ENCODE measurements at places on chromosomes 1 and 21.

- DNase-seq = no peak
Measured at GRCh38 chr1:31657972-31658510, 13.4 kb upstream of the PEF1 start.

DNA sequence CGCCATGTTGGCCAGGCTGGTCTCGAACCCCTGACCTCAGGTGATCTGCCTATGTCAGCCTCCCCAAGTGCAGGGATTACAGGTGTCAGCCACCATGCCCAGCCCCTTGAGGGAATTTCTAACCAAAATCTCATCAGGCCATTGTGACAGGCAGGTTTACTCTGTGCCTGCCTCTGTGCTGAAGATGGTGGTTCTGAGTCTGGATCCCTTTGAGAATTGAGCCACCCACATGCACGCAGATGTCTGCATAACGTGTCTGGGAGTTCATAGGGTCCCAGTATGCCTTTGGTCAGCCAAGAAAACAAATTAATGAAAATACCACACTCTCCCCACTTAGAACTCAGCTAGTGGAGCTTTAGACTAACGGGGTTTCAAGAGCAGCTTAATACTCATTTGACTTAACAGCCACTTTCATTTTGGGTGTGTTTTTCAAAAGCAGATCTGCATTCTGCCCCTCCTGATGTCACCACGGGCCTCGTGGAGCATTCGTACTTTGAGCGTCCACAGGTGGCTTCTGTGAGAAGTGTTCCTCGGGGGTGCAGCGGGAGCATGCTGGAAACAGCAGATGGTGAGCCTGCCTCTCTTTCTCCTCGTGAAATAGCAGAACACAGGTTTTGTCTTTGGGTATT, 45.3 kb downstream of the DIP2A start:
- DNase-seq = no peak

GRCh38 chr1:232328486-232329102, 301.3 kb downstream of the SIPA1L2 start:
- DNase-seq = no peak

DNA sequence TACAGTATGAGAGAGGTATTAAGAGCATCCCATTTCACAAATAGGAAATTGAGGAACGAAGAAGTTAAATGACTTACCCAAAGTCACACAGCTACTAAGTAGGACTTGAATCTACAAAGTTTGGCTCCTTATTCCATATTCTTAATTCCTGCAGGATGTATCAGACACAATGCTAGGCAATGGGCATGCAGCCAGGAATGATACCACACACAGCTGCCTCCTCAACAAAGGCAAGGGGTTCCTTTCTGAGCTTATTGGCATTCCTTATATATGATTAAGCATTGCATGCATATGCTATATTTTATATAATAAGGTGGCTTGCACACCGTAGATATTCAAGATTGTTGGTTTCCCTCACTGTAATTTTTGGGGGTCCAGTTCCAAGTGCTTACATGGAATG, 34.2 kb upstream of the JUN start:
- no peak for DNase-seq

- DNase-seq = no peak
Measured at GRCh38 chr1:162712317-162713029, 78.0 kb upstream of the HSD17B7 start.

GRCh38 chr1:47558601-47559593, 121.1 kb downstream of the FOXD2 start:
- no peak for DNase-seq

GRCh38 chr21:42746593-42747275, 93.3 kb downstream of the PDE9A start:
- no peak for DNase-seq

- DNase-seq = no peak
Measured at GRCh38 chr1:15808955-15809354, 1.5 kb upstream of the UQCRHL start.

DNA sequence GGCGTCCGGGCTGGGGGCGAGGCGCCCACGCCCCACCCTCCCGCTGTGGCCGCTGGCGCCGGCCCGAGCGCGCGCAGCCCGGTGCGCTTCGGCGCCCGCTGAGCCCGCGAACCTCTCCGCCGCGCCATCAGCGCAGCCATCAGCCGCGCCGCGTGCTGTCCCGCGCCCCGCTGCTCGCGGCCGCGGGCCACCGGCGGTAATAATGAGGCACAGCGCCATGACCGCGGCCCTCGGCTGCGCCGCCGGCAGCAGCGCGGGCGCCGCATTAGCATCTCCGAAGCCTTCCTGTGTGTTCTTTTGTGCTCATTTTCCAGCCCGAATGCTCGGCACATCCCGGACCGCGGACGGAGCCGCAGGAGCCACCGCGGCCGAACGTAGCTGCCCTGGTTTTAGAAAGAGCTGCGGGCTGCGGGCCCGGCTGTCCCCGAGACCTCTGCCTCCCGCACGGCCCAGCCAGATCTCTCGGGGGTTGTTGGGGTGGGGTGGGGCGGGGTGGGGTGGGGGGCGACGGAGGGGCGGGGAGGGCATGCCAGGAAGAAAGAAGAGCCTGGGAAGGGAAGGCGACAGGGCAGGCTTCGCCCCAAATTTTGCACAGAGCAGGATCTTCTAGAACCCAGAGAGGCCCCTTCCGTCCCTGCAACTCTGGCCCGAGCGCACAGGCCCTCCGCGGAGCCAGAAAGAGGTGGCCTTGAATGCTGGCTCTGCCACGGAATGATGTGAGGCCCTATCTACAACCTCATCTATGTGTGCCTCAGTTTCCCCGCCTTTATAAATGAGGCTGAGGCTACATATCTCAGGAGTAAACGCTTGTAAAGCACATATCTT, 55.3 kb downstream of the RRAGC start:
- no peak for DNase-seq

- no peak for DNase-seq
Measured at GRCh38 chr1:22884806-22885530, 87.7 kb downstream of the LACTBL1 start.

- DNase-seq = no peak
Measured at GRCh38 chr1:45979074-45979777, 153.2 kb downstream of the PIK3R3 start.

DNA sequence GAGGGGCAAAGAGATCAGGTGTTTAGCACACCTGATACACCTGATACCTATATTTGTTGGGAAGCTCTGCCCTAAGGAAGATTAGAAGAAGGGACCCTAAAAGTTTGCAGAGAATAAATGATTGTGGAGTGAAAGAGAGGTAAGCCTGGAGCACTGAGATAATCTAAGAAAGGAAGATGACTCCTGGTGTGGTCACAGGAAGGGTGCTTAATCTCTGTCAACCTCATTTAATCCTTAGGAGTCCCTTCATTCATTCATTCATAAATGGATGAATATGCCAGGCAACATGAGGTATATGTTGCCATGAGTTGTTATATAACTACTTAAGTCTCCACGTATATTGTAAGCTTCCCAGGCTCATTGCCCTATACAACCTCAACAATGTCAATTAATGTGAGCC, 16.2 kb upstream of the MNDA start:
- no peak for DNase-seq

DNA sequence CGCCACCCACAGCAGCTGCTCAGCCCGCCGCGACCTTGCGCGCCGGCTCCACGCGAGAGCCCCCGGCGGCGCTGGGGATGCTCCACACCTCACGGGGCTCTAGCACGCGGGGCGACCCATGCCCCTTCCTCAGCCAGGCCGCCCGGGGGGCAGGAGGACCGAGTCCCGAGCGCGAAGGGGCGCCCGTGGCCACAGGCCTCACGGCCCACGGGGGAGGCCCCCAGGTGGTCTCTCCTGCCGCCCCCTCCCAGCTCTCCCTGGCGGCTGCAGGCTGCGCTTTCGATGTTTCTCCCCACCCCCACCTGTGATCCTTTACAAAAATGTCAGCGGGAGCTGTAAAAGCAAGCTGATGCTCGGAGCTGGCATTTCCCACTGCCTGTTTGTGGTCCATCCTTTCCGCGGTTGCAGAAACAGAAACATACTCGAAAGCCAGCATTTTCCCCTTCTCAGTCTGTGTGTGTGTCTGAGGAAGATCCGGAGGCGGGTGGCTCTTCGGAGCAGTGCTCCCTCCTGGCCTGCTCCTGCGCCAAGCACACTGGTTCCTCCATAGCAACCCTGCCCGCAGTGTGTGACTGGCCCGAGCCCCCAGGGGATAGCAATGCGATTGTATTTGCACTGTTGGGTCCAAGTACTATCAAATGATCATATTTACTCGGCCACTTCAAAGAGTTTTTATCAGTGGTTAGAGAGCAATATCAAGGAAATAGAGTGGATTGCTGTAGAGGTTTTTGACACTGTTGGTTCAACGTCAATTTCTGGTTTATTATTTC, 2.1 kb downstream of the KIF26B start:
- DNase-seq = no peak

- peak; percentile 83 for DNase-seq
Measured at GRCh38 chr1:228275430-228276173, 67.8 kb downstream of the OBSCN start.

DNA sequence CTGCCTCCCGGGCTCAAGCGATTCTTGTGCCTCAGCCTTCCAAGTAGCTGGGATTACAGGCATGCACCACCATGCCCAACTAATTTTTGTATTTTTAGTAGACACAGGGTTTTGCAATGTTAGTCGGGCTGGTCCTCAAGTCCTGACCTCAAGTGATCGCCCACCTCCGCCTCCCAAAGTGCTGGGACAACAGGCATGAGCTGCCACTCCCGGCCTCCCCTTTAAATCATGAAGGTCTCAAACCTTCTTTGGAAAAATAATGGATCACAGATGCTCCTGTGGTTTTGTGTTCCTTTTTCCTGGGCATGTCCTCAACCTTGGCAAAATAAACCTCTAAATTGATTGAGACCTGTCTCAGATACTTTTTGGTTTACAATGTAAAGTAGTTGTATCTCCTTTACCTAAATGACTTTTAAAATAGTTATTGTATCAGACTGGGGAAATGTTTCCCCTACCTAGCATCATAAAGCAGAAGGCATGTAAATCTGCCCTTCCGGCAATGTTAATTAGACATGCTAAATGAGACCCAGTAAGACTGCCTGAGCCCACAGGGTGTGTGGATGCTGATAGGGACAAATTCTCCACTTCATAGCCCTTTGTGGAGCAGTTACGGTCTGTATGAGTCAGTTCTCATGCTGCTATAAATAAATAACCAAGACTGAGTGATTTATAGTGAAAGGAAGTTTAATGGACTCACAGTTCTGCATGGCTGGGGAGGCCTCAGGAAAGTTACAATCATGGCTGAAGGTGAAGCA, 27.8 kb downstream of the CBR1 start:
- no peak for DNase-seq

DNA sequence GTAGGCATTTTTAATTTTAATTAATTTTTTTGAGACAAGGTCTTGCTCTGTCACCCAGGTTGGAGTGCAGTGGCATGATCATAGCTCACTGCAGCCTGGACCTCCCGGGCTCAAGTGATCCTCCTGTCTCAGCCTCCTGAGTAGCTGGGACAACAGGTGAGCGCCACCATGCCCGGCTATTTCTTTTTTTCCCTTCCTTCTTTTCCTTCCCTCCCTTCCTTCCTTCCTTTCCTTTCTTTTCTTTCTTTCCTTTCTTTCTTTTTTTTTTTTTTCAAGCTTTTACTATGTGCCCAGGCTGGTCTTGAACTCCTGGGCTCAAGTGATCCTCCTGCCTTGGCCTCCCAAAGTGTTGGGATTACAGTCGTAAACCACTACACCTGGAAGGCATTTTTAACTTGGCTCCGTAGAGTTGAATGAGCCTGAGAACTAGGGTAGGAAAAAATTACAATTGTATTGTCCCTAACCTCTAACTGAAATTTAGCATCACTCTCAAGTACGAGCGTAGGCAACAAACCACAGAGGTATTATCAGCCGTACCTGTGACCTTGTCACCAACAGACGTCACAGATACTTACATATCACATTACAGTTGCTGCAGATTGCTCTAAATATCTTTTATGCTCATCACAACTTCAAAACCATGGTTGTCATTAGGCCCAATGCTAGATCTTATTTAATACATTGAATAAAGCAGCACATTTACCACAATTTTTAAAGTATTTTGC, 8.0 kb downstream of the RUNX3 start:
- no peak for DNase-seq

- no peak for DNase-seq
Measured at GRCh38 chr1:155537193-155537592, 25.4 kb downstream of the ASH1L start.

DNA sequence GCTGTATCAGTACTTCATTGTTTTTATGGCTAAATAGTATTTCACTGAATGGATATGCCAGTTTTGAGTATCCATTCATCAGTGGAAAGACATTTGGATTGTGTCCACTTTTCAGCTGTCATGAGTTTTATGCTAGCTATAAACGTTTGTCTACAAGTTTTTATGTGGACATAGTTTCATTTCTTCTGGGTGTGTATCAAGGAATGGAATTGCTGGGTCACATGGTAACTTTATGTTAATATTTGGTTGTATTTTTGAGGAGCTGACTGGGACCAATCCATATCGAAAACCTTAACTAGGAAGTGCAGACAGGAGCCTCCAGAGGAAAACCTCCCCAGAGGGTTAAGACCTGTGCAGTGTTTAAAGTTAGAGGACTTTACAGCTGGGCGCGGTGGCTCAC, 31.8 kb upstream of the DISC1 start:
- DNase-seq = no peak

- no peak for DNase-seq
Measured at GRCh38 chr21:36527317-36527716, 47.4 kb upstream of the CLDN14 start.

- no peak for DNase-seq
Measured at GRCh38 chr1:174040387-174040786, 18.2 kb upstream of the RC3H1 start.

- no peak for DNase-seq
Measured at GRCh38 chr21:46411691-46412090, 47.0 kb upstream of the DIP2A start.

DNA sequence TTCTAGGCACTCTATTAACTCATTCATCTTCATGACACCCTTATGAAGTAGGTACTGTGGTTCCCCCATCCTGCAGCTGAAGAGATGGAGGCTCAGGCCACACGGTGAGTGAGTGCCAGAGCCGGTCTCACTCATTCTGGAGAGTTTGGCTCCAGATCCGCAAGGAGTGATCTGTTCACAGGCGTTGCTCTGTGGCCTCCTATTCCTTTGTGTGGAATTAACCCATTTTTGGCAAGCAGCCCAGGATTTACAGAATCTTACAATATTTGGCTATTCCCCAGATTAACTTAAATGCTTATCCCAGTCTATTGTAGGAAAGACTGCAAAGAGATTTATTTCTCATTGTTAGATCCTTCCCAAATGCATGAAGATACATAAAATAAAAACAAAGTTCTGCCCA, 29.6 kb downstream of the KIAA0040 start:
- DNase-seq = no peak

- DNase-seq = no peak
Measured at GRCh38 chr1:155809088-155809487, 47.9 kb downstream of the GON4L start.

GRCh38 chr1:244762629-244763028, 72.8 kb upstream of the COX20 start:
- no peak for DNase-seq

- DNase-seq = no peak
Measured at GRCh38 chr1:230629511-230629910, 12.8 kb upstream of the COG2 start.

DNA sequence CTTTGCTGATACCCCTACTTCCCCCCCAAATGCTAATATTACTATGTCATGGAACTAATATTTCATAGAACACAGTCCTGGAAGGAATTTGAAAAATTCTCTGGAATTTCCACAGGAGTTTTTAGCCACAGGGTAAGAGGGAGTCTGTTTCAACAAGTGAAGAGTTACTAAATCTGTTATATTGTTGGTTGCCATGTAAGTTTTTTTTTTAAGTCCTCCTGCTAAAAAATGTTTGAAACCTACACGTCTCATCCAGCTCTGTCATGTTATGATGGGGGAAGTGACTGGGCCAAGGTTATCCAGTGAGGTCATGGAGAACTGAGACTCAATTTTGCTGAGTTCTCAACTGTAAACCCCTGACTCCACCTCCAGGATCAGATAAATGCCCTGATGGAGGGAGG, 60.8 kb upstream of the USP24 start:
- no peak for DNase-seq

- no peak for DNase-seq
Measured at GRCh38 chr1:176854758-176855745, 309.5 kb downstream of the ASTN1 start.
